ENCODE measurements at places on chromosomes 2 and 18. TPM values are rescaled to one million over a fixed set of nuclear protein-coding genes. Genes with fewer than 3 reads are reported as not detected.

The MTERF4 gene
- 37.6 TPM for total RNA-seq

The NLRC4 gene
- 0.65 TPM for total RNA-seq

The IL36B gene
- total RNA-seq: not detected

The SCYGR3 gene
- not detected for total RNA-seq

The CNDP1 gene
- total RNA-seq: 0.31 TPM

The HDHD2 gene
- 46.9 TPM for total RNA-seq

The CYTIP gene
- total RNA-seq: 15.8 TPM

The GATA6 gene
- total RNA-seq: 12.6 TPM

The CIAO1 gene
- 79.4 TPM for total RNA-seq

The HOXD13 gene
- total RNA-seq: not detected

The CCDC102B gene
- total RNA-seq: 9.1 TPM

The YPEL5 gene
- 113 TPM for total RNA-seq

The FBXO36 gene
- 3.4 TPM for total RNA-seq

The IL36RN gene
- total RNA-seq: not detected

The ASXL2 gene
- total RNA-seq: 33.7 TPM

The FSHR gene
- not detected for total RNA-seq

The BMP10 gene
- total RNA-seq: not detected

The MC5R gene
- not detected for total RNA-seq

The HOXD4 gene
- total RNA-seq: 22.4 TPM

The ATP8B1 gene
- 171 TPM for total RNA-seq

The NXPH2 gene
- total RNA-seq: not detected

The SALL3 gene
- total RNA-seq: 0.44 TPM

The GULP1 gene
- 19.9 TPM for total RNA-seq

The COPS9 gene
- 88.1 TPM for total RNA-seq

The MARS2 gene
- 10.5 TPM for total RNA-seq

All from ureter (tissue), 1 donor.